Fibroblast of lung (primary cell): ENCODE measurements at places on chromosomes 2 and 18. TPM values are rescaled to one million over a fixed set of nuclear protein-coding genes. Genes with fewer than 3 reads are reported as not detected.
A peak's percentile ranks its signal among the peaks of the same experiment; 100 is the strongest.

DNA sequence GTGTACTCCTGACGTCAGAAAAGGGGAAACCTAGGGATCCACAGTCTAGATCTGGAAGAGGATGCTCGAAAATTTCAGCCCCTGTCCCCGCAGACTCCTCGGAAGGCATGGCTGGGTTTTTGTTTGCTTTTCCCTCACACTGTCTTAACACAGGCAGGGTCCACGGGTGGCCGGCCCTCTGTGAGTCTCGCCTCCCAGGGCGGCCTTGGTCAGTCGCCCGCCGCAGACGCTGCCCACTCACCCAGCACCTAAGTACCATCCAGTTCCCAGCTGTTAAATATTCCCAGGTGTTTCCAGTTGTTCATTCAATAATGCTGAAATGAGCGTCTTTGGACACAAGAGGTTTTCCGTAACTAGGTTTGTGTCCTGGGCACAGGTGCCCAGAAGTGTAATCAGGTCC, 193.2 kb downstream of the TWIST2 start:
- no peaks in the 10 kb centered on the region for H3K36me3 ChIP-seq
- H3K27me3 ChIP-seq: no peaks in the 10 kb centered on the region
- H3K4me3 ChIP-seq: no peak overlapping the region

DNA sequence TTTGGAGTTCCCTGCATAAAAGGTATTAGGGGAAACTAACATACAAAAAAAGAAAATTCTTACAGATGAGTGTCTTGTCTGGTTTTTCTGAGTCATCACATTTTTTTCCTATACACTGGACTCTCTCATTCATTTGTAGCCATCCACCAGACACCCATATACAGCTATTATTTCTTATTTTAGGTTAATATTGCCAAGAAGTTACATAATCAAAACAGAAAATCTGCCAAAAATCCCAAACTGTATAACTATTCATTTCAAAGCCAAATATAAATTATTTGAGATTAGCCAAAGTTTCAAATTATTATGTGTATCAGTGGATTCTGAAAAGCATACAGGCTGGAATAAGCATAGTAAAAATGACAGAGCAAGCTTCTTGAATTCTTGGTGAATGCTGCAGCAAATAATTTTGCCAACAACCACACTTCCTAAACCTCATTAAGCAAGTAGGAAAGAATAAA, 191.2 kb downstream of the NCKAP5 start:
- no peaks in the 10 kb centered on the region for H3K27me3 ChIP-seq
- H3K4me1 ChIP-seq: peaks cover 7% of the 10 kb centered on the region
- H3K4me3 ChIP-seq: no peak overlapping the region
- DNase-seq: peak; percentile 90

- no peak overlapping the region for H3K27ac ChIP-seq
- DNase-seq: no peak
- no peaks in the 10 kb centered on the region for H3K36me3 ChIP-seq
- no peaks in the 10 kb centered on the region for H3K4me1 ChIP-seq
- H3K4me3 ChIP-seq: no peak overlapping the region
These were observed 388.7 kb upstream of the MYT1L start for GRCh38 chr2:2719781-2720180.

DNA sequence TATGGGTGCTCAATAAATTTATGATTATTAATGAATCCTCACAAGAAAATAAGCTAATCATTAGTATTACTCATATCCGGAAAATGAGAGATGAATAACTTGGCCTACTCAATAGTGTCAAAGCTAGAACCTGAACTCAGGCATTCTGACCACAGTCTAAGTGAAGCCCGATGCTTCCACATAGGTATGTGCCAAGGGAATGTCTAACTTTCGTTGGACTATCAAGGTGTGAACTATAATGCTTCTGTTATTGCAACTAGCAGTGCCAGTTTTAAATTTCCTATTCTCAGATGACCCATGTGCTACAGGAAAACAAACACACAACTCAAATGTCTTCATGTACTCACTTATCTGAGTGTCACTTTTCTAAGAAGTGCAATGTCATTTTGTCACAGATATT, 1.8 kb downstream of the BARD1 start:
- H3K4me1 ChIP-seq: no peaks in the 10 kb centered on the region
- H3K27ac ChIP-seq: peak overlapping the region; percentile 88
- peak; percentile 36 for DNase-seq
- H3K4me3 ChIP-seq: peak overlapping the region; percentile 90
- no peaks in the 10 kb centered on the region for H3K36me3 ChIP-seq
- no peaks in the 10 kb centered on the region for H3K27me3 ChIP-seq

DNA sequence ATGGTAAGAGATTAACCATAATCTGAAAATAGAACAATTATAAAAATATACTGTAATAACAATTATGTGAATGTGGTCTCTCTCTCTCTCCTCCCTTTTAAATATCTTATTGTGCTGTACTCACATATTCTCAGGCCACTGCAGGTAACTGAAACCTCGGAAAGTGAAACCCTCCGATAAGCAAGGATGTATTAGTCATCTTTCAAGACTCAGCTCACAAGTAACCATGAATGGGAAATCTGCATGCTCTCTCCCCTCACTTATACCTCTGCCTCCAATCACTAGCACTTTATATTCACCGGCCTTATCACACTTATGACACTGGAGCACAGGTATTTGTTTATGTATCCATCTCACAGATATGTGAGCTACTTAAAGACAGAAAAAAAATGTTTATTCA, 139.7 kb downstream of the LRP2 start:
- no peak for DNase-seq
- no peaks in the 10 kb centered on the region for H3K36me3 ChIP-seq
- H3K4me3 ChIP-seq: no peak overlapping the region
- H3K27me3 ChIP-seq: no peaks in the 10 kb centered on the region
- H3K4me1 ChIP-seq: no peaks in the 10 kb centered on the region

DNA sequence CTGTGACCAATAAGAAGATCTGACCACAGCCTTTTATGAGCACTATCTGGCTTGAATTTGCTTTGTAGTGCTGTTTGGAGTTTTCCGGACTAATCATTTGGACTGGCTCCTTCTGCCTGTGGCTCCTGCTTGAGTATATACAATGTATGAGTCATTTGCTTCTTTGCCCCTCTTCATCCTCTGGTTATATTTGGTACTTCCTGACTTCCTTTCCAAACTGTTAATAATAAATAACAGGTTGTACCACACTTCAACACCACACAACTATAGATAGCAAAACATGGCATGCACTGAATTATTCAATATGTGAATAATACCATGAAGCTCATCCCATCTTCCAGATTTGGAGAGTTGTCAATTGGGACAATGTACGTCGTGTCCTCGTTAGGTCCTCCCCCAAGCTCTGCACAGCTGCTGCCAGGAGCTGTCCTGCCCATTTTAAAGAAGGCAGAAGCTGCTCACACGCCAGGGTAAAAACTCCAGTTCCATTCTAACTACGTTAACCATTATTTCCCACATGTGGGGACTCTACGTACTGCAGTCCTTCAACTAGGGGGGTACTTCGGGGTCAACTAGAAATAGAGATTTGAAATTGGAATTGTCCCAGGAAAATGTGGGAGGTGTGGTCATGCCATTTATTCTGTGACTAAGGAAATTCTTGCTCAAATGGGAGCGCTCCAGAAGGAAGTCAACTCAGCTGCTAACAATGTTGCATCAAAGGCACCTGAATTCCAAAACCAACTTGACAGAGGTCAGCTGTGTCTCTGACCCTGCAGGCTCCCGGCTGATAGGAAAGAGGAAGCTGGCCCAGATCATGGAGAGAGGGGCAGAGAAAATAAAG, 38.1 kb downstream of the ST8SIA5 start:
- peak; percentile 68 for DNase-seq
- H3K27ac ChIP-seq: peak overlapping the region; percentile 45
- no peaks in the 10 kb centered on the region for H3K27me3 ChIP-seq
- no peak overlapping the region for H3K4me3 ChIP-seq
- H3K4me1 ChIP-seq: peaks cover 3% of the 10 kb centered on the region

ANKRD36 gene
- total RNA-seq: 23.3 and 25.2 TPM in 2 replicates

SCG2 gene
- total RNA-seq: 0.66 and 2.1 TPM in 2 replicates
